ENCODE measurements at places on chromosomes 11 and 22. TPM values are rescaled to one million over a fixed set of nuclear protein-coding genes. Genes with fewer than 3 reads are reported as not detected.

ZNF70 gene
- 7.8 TPM for total RNA-seq

TRAPPC4 gene
- 55.4 TPM for total RNA-seq

STK33 gene
- total RNA-seq, result 2.9 TPM

INPP5J gene
- 0.43 TPM for total RNA-seq

MUC2 gene
- not detected for total RNA-seq

FAM181B gene
- not detected for total RNA-seq

DNA sequence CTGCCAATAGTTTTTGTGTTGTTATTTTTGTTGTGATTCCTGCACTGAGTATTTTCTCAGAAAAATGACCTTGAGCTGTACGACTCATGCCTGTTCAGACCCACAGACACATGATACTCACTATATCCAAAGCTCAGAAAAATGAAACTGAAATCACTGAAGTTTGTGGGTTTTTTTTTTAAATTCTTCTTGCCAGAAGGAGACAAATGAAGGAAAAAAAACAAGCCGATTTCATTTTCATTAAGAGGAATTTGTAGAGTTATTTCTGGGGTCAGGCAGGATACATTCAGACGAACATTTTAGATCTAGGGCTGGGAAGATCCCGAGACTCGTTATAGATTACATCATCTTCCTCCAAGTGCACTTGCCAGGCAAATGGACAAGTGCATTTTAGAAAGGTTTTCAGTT lies 60.4 kb downstream of the BMAL1 start:
- peak; percentile 76 for DNase-seq

DNA sequence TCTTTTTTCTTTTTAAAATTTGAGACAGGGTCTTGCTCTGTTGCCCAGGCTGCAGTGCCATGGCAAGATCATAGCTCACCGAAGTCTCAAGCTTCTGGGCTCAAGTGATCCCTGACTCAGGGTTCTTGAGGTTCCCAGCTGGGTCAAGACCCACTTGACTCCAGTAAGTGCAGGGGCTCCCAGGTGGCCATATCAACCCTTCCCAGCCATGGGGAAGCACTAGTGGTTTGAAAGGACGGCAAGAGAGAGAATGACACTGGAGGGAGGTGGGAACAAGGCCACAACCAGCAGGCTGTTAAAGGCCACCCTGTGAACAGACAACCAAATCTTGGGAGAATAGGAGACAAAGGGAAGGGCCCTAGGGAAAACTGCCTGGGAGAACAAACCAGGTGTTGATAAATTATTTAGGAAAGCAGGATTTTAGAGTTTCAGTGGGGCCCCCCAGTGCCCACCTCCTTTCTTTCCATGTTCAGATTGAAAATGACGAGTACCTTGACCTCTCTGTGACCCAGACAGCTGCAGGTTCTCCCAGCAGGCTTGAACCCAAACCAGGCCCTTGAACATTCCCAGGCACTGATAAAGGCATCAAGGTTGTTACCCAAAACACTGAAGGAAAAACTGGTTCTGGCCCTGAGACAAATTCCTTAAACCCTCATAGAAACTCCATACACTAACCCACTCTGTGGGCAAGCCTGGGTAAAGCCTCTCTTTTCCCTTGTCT lies 28.8 kb downstream of the KLHL22 start:
- DNase-seq, result no peak

DNA sequence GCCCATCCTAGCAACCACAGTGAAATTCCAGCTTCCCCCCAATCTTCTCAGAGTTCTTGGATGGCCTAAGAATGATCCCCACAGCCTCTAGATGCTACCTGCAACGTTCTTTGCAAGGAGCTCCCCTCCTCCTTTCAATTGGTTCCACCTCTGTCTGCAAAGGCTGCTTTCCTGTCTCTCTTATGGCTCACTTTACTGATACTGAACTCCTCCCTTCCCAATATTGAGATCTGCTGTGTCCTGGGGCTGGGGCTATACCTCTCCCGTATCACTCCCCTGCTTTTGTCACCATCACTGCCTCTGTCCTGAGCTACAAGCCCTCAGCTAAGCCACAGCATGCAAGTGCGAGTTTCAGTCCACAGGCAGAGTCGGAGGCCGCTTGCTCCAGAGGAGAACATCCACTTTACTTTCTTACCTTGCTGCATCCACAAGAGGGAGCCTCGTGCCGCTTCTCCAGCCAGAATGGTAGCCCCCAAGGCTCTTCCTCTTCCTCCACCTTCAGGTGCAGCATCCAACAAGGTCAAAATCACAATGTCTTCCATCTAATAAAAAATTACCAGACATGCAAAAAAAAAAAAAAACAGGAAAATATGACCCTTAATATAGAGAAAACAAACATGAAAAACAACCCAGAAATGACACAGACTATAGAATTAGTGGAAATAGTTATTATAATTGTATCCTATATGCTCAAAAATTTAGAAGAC lies 48.6 kb upstream of the TMEM45B start:
- peak; percentile 38 for DNase-seq

DNA sequence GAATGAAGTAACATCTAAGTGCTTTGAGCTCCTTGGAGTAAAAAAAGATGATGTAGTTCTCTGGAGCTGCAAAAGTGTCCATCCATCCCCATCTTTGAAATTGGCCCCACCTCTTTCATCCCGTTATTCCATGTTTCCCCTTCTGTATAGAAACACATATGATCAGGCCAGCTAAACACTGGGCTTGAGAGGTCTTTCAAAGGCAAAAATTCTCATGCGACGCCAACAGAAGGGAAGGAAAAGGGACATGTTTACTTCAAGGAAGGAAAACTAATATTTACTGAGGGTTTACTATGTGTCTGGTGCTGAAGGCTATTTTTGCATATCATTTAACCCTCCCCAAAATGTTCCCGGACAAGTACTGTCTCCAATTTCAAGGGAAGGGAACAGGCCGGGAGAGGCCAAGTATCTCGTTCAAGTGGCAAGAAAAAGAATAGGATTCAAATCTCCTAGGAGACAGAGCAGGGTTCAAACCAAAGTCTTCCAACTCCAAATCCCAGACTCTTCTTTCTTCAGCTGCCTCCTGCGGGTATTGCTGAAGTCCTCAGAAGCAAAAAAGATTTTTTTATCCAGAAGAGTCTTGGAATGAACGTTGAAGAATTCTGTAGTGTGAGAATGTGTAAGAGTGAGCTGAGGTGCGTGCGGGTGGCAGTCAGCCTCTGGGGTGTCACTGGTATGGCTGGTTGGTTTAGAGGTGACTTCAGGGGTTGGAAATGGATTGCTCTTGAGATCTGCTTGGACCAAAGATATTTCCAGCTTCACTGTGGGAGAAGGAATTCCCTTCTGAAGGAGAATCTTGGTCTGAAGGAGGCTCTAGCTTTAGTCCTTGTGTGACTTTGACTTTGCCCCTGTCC lies 10.1 kb downstream of the TECTA start:
- no peak for DNase-seq

DNA sequence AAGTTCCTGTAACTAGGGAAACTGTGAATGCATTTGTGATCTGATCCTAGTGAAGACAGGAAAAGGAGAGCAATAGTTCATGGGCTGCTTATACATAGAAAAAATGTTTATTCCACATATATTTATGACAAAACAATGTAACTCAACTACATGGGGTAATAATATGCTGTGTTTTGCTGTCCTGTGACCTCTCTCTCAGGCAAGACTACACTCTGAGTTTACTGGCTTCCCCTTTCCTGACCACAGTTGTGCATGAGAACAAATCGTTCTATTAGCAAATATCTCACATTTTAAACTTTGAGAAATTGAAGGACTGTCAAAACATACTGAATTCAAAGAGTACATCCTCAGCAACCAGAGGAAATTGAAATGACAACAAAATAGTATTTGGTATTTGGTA lies 161.9 kb upstream of the TRPC6 start:
- peak; percentile 72 for DNase-seq

DNA sequence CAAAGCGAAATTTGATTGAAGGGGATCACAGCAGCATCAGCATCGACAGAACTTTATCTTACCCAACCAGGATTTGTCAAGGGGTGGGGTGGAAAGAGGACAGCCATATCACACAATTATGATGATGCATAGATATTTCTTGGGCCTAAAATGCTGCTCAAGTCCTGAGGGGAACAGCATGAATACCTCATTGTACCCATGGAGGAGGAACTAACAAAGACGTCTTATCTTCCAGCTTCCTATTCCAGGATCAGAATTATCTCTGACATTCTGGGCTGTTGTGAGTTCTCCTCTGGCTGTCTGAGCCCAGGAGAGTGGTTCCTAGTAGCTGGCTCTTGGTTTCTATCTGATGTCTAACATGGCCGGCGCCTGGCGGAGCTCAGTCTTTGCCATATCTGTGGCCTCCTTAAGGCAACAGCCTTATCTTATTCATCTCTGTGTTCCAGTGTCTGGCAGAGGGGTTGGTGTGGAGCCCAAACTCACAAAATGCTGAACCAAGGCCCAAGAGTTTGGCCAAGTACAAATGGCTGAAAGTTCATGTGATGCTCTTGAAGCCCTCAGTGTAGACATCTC lies 68.2 kb upstream of the TIMP3 start:
- DNase-seq, result no peak

- DNase-seq, result no peak
These were observed 1.0 kb upstream of the CHRM1 start for GRCh38 chr11:62922189-62922589.

DNA sequence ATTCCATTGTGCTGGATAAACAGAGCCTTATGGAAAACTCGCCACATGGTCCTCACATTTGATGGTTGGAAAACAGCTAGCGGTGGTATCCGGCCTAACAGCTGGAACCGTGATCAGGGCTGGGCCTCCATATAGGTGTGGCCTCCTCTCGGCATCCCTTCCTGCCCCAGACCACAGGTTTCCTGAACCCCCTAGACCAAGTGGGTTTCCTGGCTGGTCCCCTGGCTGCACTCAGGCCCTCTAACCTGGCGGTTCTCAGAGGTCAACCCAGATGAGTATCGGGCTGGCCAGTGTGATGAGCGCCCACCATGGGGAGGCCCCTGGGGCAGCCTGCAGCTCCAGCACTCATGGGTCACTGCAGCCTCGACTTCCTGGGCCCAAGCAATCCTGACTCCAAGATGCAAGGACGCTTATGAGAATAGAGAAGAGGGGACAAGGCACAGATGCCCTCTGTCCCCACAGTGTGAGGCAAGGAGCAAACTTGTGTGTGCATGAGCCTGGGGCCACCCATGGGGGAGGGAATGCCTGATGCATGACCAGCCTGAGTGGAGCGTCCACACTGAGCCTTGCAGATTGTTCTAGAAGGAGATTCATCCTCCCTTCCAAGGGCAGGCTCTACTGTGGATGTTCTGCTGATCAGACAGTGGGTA lies 53.4 kb upstream of the WNT7B start:
- no peak for DNase-seq

- no peak for DNase-seq
These were observed 20.5 kb downstream of the COA4 start for GRCh38 chr11:73856031-73856567.

DNA sequence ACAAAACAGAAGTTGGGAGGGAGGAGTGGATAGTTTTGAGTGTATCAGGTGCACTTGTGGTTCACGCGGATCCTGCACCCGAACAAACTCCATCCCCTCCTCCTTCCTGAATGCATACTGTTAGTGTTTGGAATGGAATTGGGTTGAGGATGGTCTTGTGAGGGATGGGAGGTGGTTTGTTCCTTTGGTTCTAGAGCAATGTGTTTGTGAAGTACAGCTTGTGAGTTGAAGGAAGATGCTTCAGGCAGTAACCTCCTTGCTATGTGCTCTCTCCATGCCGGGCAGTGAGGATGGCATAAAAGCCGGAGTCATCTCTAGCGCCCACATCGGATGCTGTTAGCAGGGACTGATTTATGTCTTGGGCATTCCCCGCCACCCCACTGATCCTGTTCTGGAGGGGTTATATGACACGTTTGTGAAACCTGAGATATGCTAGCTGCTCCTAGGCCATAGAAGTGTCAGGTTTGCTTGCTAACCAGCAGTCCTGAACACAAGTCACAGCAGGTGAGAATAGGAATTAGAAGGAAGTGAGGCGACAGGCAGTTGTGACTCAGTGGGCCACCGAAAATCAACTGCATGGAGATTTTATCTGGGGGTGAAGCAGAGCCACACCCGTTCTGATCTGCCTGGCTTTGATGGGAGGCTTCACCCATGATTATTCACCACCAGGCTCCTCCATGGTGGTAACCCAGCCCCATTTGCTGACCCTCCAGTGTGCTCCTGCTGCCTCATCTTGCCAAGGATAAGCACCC lies 2.2 kb downstream of the BCR start:
- DNase-seq, result peak; percentile 30

- DNase-seq, result peak; percentile 10
These were observed 21.5 kb upstream of the GSTP1 start for GRCh38 chr11:67561971-67562619.

DNA sequence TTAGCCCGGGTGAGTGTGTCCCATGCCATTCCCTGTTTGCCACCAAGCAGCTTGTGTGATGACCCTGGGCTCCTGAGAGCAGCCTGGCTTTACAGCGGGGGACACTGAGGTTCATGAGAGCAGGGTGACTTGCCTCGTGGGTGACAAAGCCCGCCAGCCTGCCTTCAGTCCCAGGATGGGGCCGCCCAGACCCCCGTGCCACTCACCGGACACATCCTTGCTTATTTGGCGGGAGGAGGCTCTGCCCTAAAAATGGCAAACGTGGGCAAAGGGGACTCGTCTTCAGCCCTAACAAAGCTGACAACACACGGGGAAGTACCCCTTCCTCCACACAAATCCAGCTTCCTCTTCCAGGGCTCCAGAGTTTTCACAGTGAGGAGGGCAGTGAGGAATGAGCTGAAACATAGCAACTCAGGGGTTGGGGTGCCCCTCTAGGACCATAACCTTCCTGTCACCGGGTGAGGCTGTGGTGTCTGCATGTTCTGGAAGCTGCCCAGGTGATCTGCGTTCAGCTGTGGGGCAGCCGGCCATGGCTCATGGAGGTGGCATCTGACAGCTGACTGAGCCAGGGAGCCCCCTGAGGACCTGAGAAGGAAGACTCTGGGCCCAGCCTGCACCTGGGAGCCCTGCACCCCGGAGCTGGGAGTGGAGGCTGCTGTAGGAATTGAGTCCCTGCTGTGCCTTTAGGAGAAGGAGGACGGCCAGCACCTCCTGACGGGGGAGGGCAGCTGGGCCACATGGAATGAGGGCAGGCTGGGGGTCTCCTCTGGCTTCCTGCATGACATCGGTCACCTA lies 16.7 kb downstream of the RIBC2 start:
- DNase-seq, result no peak

- DNase-seq, result no peak
These were observed 339.7 kb downstream of the CTTN start for GRCh38 chr11:70737816-70738630.

DNA sequence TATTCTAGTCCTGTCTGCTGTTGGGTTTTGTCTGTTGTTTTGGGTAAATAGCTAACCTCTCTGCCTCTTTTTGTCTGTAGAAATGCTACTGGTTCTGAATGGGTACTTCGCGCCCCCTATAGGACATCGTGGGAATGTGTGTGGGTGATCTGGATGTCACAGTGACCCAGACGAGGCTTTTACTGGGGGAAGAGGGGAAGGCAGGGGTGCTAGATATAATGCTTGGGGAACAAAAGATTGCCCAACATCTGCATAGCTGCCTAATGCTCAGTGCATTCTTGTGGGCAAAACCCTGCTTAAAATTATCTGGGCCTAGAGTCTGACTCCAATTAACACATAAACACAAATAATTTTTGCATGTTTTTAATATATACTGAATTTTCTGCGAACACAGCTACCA lies 57.7 kb downstream of the BMAL1 start:
- peak; percentile 64 for DNase-seq

Data from fibroblast of villous mesenchyme (primary cell).